ENCODE measurements at places on chromosomes 16 and 17. TPM values are rescaled to one million over a fixed set of nuclear protein-coding genes. Genes with fewer than 3 reads are reported as not detected.

DNA sequence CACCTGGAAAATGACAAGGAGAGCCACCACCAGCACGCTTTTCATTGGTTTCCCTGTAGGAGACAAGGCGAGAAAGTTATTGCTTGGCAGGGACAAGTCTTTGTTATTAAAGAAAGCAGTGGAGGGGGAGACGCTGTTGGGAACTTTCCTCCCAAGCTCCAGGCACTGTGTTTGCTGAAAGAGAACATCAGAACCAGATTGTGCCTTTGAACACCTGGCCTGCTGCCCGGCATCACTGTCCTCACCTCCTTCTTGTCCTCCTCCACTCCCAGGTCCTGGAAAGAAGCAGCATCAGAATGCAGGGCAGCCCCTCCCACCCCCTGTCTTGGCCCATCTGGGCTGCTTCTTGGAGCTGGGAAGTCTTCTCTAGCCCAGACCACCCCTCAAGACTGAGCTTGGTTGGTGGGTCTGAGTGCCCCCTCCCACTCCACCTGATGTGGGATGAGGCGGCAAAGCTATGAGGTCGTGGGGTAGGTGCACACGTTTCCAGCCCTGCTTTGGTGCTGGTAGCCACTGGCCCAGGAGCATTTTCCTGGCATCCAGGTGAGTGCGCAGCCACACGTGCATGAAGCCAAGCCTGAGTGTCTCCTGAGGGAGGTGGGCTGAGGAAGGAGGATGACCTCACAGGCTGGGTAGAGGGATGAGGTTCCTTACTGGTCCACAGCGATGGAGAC is 6.2 kb downstream of the CCR7 start:
- no peaks in the 10 kb centered on the region for H3K27me3 ChIP-seq
- no peak overlapping the region for H3K4me3 ChIP-seq
- H3K36me3 ChIP-seq: no peaks in the 10 kb centered on the region
- peaks cover 44% of the 10 kb centered on the region for H3K4me1 ChIP-seq
- DNase-seq: no peak

DNA sequence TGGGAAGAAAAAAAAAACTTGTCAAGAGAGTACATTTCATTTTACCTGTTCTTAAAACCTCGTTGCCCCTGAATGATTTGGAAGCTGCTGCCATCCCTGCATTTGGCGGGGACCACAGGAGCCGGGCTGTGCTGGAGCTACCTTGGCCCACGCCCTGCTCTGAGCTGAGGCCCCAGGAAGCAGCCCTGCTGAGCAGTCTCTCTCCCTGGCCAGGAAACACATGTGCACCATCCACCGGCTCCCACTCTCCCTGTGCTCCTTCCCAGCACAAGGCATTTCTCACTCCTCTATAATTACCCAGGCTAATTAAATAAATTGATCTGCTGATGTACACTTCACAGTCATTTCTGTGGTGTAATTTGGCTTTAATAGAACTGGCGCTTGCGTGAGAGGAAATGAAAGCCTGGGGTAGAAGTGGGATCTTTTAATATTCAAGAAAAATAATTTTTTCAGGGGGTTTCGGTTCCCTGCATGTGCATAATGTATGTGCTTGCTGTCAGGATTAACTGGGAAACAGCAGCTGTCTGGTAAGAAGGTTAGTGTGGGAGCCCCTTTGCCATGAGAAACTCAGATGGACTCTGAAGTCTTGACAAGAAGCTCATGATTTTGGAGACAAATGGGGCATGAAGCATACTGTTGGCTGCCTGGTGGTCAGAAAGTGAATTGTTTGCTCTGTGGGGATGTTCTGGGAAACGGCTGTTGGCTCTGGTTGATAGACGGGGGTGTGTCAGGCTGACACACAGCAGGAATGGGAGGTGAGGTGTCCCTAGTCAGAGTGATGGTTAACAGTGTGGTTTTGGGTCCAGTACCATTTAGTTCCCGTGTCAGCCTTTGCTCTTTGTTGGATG is 252.3 kb upstream of the EEF2KMT start:
- H3K4me1 ChIP-seq: no peaks in the 10 kb centered on the region
- no peak overlapping the region for H3K4me3 ChIP-seq
- no peak overlapping the region for H3K27ac ChIP-seq
- no peaks in the 10 kb centered on the region for H3K36me3 ChIP-seq
- H3K27me3 ChIP-seq: no peaks in the 10 kb centered on the region

GRCh38 chr17:59149051-59149450 is 5.9 kb downstream of the SKA2 start:
- H3K36me3 ChIP-seq: no peaks in the 10 kb centered on the region
- H3K4me3 ChIP-seq: no peak overlapping the region
- H3K4me1 ChIP-seq: peaks cover 31% of the 10 kb centered on the region
- peak overlapping the region; percentile 53 for H3K27ac ChIP-seq
- no peak for DNase-seq
- H3K27me3 ChIP-seq: no peaks in the 10 kb centered on the region

DNA sequence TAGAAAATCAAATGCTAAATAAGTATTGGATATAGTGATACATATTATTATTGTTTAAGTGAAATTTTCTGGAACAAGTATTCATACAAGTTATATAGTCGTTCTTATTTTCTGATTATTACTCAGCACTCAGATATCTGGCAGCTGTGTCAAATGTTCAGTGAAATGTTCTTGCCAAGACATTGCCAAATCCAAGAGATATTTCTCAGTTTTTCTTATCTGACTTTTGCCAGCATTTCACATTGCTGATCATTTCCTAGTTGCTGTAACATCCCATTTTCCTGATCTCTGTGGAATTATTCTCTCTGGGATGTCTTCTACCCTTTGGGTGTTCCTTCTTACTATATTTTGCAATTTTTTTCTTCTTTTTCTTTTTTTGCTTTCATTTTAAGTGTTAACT is 262.3 kb downstream of the KIF2B start:
- H3K4me3 ChIP-seq: no peak overlapping the region
- H3K27ac ChIP-seq: no peak overlapping the region
- no peaks in the 10 kb centered on the region for H3K27me3 ChIP-seq
- H3K4me1 ChIP-seq: no peaks in the 10 kb centered on the region
- no peak for DNase-seq
- H3K36me3 ChIP-seq: no peaks in the 10 kb centered on the region

GRCh38 chr17:70813355-70813930 is 644.1 kb downstream of the KCNJ2 start:
- H3K27me3 ChIP-seq: no peaks in the 10 kb centered on the region
- H3K36me3 ChIP-seq: no peaks in the 10 kb centered on the region
- H3K27ac ChIP-seq: no peak overlapping the region

- no peaks in the 10 kb centered on the region for H3K4me1 ChIP-seq
- no peak for DNase-seq
- H3K4me3 ChIP-seq: no peak overlapping the region
- H3K27ac ChIP-seq: no peak overlapping the region
Measured at GRCh38 chr17:56883616-56884015, 30.2 kb downstream of the TRIM25 start.

DNA sequence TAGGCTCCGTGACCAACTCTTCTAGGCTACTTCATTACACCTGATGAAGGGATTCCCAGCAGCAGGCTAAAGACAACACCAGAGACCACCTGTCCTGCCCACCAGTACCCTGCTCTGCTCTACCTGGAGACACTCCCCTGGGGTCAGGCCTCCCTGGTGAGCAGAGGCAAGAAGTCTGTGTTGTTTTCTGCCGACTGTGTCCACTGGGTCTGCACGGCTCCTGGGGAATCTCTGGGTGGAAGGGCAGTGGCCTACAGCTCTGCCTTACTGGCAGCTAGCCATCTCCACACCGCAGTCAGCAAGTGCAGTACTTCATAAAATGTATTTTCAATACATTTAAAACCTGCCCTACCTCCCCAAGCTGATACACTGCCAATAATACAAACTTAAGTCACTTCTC is 6.8 kb downstream of the RSL1D1 start:
- H3K27me3 ChIP-seq: no peaks in the 10 kb centered on the region
- H3K36me3 ChIP-seq: peaks cover 91% of the 10 kb centered on the region
- peaks cover 8% of the 10 kb centered on the region for H3K4me1 ChIP-seq
- H3K4me3 ChIP-seq: no peak overlapping the region
- no peak for DNase-seq

GRCh38 chr16:28309811-28310311 is 17.5 kb downstream of the SBK1 start:
- H3K27me3 ChIP-seq: peaks cover 3% of the 10 kb centered on the region
- peak; percentile 30 for DNase-seq
- no peak overlapping the region for H3K27ac ChIP-seq

- peak overlapping the region; percentile 56 for H3K4me3 ChIP-seq
- no peak overlapping the region for H3K27ac ChIP-seq
- H3K4me1 ChIP-seq: peaks cover 25% of the 10 kb centered on the region
Measured at GRCh38 chr17:39224778-39225307, 902 bp downstream of the STAC2 start.

GRCh38 chr17:39981766-39982375 is 1.3 kb downstream of the PSMD3 start:
- H3K27ac ChIP-seq: peak overlapping the region; percentile 91
- no peak for DNase-seq
- H3K27me3 ChIP-seq: no peaks in the 10 kb centered on the region
- H3K36me3 ChIP-seq: peaks cover 28% of the 10 kb centered on the region
- H3K4me1 ChIP-seq: peaks cover 25% of the 10 kb centered on the region

GRCh38 chr16:86978445-86979030 is 338.7 kb downstream of the C16orf95 start:
- H3K36me3 ChIP-seq: no peaks in the 10 kb centered on the region
- no peak overlapping the region for H3K27ac ChIP-seq
- H3K4me3 ChIP-seq: no peak overlapping the region
- H3K4me1 ChIP-seq: peaks cover 10% of the 10 kb centered on the region
- no peaks in the 10 kb centered on the region for H3K27me3 ChIP-seq
- DNase-seq: peak; percentile 23

- no peak overlapping the region for H3K4me3 ChIP-seq
- peaks cover 37% of the 10 kb centered on the region for H3K4me1 ChIP-seq
- H3K27ac ChIP-seq: peak overlapping the region; percentile 85
- no peaks in the 10 kb centered on the region for H3K27me3 ChIP-seq
- H3K36me3 ChIP-seq: no peaks in the 10 kb centered on the region
Measured at GRCh38 chr17:72406498-72406897, 285.7 kb downstream of the SOX9 start.

GRCh38 chr17:67575325-67575724 is 142.4 kb upstream of the NOL11 start:
- no peaks in the 10 kb centered on the region for H3K27me3 ChIP-seq
- H3K4me1 ChIP-seq: no peaks in the 10 kb centered on the region
- no peak overlapping the region for H3K4me3 ChIP-seq
- no peak overlapping the region for H3K27ac ChIP-seq
- DNase-seq: no peak

- DNase-seq: peak; percentile 81
- H3K27ac ChIP-seq: peak overlapping the region; percentile 75
- H3K4me3 ChIP-seq: no peak overlapping the region
- H3K27me3 ChIP-seq: no peaks in the 10 kb centered on the region
Measured at GRCh38 chr16:24700549-24701392, 28.7 kb upstream of the TNRC6A start.

DNA sequence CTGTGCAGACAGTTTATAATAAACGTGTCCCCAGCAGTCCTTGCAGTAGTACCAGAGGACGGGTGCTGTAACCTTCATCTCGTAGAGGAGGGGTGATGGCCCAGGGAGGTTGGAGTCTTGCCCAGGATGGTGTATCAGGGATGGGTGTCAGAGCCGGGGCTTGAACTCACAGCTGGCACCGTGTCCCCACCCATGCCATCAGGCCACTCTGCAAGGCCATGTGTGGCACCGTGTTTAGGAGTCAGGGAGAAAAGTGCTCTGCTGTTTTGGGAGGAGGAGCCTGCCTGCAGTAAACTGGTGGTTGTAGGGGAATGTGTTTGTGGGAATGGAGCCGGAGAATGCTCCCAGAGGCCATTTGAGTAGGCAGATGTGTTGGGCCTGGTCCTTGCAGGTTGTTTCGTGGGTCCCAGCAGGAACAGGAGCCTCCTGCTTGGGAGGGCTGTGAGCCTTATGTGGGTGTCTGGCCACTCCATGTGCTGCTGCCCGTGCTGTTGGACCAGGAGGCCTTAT is 1.7 kb downstream of the ADORA2B start:
- DNase-seq: peak; percentile 93
- no peaks in the 10 kb centered on the region for H3K36me3 ChIP-seq
- peak overlapping the region; percentile 86 for H3K4me3 ChIP-seq
- peaks cover 22% of the 10 kb centered on the region for H3K4me1 ChIP-seq
- peak overlapping the region; percentile 79 for H3K27ac ChIP-seq

- no peaks in the 10 kb centered on the region for H3K27me3 ChIP-seq
- no peak overlapping the region for H3K27ac ChIP-seq
- H3K4me1 ChIP-seq: peaks cover 8% of the 10 kb centered on the region
- peak; percentile 69 for DNase-seq
Measured at GRCh38 chr16:89118361-89119165, 24.9 kb downstream of the ACSF3 start.

DNA sequence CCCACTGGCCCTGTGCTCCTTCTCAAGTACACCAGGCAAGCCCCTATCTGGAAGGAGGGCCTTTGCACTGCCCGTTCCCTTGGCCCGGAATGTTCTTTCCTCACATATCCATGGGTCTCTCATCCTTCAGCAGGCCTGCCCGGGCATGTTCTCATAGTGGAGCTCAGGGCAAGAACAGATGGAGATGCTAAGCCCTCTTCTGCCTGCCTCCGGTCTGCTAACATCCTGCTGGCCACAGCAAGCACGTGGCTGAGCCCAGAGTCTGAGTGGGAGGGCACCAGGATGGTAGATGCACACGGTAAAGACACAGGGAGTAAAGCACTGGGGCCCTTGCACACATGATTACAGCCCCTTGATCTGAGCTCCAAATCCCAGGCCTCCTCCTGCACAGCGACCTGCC is 19.8 kb upstream of the ANKRD40CL start:
- no peak for DNase-seq
- H3K4me3 ChIP-seq: no peak overlapping the region

Gene ZNF207
- 131 TPM for total RNA-seq

Gene CD300LF
- not detected for total RNA-seq

Gene ITGAD
- not detected for total RNA-seq

Gene CNGB1
- total RNA-seq: not detected

Gene CCDC200
- not detected for total RNA-seq

Gene FAM20A
- total RNA-seq: 63.3 TPM

Gene C17orf113
- total RNA-seq: 0.29 TPM

Gene IRX5
- total RNA-seq: 16.5 TPM

Data from osteoblast (primary cell).